ENCODE measurements at places on chromosomes 7 and 10.

GRCh38 chr10:108203905-108204527 is 1039.5 kb upstream of the SORCS1 start:
- no peak for DNase-seq

DNA sequence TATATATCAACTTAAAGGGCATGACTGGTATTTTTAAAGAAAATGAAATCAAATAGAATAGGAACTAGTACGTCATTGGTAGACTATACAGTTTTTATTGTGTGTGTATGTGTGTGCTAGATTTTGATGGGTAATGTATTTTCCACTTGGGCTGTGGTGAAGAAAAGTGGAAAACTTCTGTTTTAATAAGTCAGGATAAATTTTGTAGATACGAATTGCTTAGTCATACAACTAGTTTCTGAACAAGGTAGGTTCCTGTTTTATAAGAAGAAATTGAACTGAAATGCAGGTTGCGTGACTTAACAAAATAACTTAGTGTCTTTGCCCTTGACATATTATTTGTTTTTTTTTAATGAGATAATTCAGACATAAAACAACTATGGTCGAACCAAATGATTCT is 24.3 kb downstream of the UBN2 start:
- no peak for DNase-seq

DNA sequence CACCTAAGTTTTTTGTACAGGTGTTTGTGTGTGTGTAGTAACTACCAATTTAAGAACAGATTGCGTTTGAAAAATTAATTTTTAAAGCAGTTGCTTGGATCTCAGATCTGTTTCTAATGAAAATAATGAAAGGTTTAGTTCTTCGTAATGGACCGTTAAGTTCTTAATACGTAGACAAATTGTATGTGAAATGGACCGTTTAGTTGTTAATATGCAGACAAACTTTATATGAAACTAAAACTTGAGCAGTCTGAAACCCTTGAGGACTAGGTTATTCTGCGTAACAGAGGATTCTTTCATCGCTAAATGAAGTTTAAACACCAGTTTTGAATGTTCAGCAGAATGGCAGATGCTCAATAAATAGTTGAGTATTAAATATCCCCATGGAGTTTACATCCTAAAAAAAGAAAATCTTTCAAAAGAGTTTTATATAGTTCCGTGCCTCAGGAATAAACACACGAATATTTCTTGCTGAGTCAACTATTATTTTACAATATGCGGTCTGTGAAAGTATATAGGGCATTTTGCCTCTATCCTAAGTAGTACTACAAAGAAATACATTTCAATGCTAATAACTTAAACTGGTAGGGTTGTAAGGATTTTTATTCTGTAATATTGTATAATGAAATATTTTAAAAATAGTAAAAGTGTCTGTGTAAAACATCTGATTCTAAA is 1.2 kb downstream of the DBF4 start:
- no peak for DNase-seq

DNA sequence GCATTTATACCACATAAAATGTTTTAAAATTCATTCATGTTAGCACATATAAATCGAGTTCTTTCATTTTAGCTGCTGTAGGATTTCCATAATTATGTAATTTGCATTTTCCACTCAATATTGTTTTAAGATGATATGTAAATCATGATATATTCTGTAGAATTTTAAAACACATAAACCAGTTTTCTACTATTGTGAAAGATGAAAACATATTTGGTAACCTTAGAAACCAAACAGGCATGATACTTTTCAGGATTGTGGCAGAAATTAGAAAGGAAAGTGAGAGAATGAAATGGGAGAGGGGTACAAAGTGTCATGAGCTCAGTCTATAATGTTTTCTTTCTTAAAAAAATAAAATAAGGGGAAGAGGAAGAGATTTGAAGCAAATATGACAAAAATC is 269.3 kb downstream of the PPP1R3A start:
- DNase-seq: no peak

GRCh38 chr10:48500771-48501170 is 104.1 kb downstream of the ARHGAP22 start:
- peak; percentile 82 for DNase-seq

DNA sequence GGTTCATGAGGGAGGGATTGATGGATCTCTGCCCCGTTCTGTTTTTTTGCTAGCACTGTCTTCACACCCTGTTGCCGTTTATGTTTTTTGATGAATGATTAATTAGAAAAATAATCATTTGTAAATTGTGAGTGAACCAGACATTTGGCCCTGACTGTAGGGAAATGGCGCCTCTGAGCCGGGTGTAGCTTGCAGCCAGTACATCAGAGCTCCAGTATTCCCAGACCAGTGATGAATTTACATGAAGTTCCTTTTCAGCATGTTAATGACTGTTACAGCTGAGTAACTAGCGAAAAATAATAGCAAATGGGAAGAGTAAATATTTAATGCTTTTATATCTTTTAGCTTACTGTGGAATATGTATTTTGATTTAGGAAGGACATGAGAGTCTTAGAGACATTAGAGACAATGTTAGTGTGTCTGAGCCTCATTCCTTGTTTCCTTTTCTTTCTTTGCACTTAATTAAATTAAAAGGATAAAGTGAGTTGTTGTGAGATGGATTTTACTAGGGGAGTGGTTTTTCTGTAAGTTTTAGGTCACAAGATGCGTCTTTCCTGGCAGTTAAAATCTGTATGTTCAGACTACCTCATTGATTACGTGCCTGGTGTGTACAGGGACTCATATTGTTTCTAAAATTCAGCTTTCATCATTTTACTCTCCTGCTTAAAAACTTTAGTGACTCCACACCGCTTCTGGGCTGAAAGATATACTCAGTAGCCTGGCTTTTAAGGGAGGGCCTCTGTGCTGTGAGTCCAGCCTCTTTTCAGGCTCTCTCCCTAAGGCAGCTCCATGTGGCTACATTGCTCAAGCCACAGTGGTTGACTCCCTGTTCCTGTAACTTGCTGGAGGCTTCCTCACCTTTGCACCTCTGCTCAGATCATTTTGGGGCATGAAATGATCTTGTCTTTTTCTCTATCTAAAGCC is 86.4 kb downstream of the AUTS2 start:
- DNase-seq: no peak

DNA sequence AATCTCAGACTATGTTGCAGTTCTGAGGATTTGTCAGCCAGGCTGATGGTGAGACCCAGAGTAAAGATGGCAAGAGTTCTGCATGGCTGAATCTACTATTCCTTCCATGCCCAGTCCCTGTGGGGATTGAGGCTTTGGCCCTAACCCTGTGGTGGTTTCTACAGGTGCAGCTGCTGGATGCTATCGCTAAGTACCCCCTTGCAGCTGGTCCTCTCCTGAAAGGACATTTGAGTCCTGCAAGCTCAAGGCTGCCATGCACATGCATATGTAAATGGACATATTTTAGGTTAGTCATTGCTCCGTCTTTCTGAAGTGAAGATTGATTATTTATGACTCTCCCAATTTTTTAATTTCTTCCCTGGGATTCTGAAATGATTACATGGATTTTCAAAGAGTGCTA is 1122.2 kb upstream of the CELF2 start:
- DNase-seq: no peak

GRCh38 chr10:47339759-47340607 is 8.2 kb upstream of the RBP3 start:
- DNase-seq: peak; percentile 2

DNA sequence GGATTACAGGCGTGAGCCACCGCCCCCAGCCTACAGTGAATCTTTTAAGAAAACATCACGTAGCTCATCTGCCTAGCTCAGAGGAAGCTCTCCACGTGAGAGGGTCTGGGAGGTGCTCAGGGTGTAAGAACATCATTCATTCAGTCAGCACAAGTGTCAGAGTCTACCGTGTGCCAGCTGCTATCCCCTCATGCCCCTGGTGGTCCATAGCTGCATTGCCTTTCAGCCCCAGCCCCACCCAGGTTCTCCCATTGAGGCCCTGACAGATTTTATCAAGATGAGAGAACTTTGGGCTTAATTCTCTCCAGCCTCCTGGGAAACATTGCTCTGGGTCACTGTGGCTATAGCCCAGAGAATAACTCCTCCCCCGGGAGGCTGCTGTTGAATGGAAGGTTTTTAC is 45.1 kb downstream of the ZNF503 start:
- no peak for DNase-seq

DNA sequence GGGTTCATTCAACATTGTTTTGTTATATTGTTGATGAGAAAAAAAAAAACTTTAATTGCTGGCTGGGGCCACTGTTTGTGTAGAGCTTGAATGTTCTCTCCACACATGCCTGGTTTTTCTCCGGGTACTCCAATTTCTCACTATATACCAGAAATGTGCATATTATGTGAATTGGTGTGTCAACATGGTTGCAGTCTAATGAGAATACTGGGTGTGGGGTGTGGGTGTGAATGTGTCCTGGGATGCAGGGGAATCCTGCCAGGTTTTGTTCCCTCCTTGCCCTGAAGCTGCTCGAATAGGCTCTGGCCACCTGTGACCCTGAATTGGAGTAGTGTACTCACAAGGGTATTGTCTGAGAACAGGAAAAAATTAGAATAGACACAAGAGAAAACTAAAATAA is 81.4 kb downstream of the VIM start:
- DNase-seq: no peak

DNA sequence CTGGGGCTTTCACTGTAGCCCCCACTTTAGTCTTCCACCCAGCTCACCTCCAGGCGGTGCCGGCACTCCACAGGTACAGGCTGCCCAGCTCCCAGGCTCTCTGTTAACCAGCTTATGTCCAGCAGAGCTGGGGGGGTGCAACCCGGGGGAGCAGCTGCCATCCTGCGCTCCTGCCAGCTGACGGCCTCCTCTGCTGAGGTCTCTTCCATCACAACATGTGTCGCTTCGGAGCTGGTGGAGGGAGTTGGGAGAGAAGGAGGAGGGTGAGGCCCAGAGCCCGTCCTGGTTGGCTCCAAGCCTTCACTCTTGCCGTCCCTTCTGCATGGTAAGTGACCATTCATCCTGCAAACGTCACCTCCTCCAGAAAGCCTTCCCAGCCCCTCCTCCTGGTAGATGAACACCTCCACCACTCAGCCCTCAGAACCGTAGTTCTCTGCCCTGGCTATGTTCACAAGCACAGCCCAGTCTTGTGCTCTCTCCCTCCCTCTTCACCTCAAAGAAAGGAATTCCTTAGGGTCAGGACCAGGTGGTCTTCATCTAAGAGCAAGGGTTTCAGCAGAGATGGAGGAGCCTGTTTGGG is 1.6 kb downstream of the POLM start:
- DNase-seq: no peak

GRCh38 chr7:7790041-7790741 is 71.8 kb upstream of the RPA3 start:
- DNase-seq: no peak

DNA sequence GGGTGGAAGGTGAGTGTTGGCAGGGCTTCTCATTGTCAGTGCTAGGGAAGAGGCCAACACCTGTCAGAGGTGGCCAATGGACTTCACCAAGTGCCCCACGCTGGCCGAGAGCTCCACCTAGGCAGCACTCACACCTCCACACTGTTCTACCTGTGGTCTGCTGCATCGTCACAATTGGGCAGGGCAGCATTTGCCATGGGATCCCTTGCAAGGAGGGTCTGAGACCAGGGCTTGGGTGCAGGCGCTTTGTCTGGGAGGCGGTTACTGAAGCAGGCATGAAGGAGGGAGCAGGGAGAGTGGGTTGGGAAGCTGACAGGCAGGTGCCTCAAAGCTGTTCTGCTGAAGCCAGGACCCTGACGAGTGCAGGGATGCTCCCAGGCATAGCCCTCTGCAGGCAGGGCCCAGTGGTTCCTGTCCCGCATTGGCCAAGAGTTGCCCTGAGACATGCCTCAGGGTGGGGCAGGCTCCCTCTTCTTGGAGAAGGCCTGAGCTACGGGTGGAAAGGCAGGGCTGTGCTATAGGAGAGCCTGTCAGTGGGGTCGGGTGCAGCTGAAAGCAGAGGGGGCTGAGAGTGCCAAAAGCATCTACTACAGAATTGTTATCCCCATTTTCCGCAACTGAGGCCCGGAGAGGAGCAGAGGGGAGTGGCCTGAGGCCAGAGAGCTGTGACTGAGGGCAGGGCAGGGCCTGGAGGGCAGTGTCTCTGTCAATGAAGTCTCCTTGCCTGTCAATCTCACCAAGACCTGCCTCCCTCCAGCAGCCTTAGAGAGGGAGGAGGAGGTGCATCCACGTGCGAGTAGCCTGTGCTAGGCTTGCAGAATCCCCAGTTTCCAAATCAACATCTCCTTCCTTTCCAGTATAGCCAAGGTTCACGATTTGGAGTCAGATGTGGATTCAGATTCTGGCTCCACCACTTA is 4.0 kb downstream of the RBP3 start:
- DNase-seq: no peak

DNA sequence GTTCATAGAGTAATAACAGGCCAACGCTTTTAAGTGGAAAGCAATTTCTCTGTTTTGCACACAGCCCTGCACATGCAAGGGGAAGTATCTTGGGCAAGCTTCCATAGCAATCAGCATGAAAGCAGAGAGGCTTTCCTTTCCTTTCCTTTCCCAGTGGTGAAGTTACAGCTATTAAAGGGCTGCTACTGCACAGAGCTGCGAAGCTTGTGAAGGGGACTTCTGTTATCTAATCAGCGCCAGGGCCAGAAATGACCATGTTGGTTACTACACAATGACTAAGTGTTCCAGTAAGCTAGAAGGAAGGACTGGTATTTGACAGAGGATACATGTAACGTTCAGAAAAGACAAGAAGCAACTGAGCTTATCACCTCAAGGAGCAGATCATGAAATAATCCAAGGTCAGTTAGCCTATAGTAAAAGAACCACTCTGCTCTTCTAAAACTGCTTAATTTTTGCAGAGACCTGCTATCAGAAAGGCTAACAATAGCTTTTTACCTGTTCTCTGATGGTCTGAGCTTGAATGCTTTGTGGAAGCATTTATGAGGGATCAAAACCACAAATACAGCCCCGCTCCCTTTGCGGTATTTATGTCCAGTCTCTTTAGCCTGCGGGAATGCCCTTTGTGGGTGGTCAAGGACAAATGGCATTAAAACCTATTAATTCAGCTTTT is 45.9 kb downstream of the SGMS1 start:
- peak; percentile 93 for DNase-seq

DNA sequence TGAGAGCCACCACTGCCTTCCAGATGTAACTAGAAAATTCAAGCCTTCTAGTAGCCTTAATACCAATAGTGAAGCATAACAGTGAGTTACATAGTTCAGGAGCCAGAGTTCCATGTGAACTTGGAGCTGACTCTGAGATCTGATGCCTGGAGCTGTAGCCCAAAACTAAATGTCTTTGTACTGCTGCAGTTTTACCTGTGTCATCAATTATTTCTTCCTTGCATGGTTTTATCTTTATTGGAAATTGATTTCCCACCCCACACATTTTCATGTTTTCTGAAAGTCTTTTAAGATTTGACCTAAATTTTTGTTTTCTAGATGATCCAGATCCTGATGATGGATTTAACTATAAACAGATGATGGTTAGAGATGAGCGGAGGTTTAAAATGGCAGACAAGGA is 17.0 kb downstream of the OPN1SW start:
- no peak for DNase-seq

DNA sequence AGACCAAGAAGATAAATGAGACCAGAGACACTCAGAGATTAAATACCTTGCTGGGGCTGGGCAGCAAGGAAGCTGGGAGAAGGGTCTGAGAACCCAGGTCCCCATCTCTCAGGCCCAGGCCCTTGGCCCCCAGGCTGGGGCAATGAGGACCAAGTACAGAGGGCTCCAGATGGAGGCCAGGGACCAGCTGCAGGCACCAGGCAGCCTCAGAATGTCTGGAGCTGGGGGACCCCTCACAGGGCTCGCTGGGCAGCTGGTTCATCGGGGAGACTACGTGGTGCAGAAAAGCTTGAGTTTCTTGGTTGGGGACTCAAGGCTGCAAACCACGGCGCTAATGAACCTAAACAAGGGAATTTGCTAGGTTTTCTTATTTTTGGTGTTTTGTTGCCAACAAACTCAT is 75.6 kb downstream of the PRKAG2 start:
- DNase-seq: no peak

Measured in suppressor macrophage treated with lipopolysaccharide for 4 hours (primary cell).